ENCODE measurements at places on chromosomes 5 and 9.

- no peak for DNase-seq
Observed at GRCh38 chr9:121292801-121293241, 24.9 kb downstream of the GSN start.

GRCh38 chr9:117587263-117587662 is 116.9 kb upstream of the TLR4 start:
- DNase-seq: no peak

GRCh38 chr5:169350759-169351240 is 49.9 kb upstream of the SLIT3 start:
- no peak for DNase-seq

DNA sequence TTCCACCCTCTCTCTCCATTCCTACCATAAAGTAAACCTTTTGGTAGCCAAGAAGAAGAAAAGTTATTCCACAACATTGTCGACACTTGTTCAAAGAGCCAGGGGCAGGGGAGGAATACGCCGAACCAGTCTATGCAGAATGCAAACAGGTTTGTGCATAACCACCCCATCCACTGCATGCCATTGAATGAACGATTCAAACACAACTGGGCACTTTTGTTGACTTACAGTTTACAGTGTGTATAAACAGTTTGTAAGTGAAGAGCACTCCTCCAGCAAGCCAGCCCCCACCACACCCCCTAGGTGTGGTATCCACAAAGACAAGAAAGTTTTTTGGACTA is 6.8 kb upstream of the S1PR3 start:
- DNase-seq: no peak

DNA sequence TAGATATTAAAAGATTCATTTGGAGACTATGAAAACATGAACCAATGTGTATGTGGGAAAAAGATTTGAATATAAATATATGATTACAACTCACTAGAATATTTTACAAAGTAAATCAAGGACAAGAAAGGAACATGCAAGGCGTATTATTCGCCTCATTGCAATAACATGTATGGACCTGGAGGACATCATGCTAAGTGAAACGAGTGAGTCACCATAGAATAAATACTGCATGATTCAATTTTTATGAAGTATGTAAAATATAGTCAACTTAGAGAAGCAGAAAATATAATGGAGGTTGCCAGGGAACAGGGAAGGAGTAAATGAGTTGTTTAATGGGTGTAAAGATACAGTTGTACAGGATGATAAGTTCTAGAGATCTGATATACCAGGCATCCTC is 4.9 kb downstream of the TXNDC8 start:
- DNase-seq: no peak
